ENCODE measurements at places on chromosomes 7 and 10.

GRCh38 chr10:84264611-84265141, 19.8 kb downstream of the RGR start:
- DNase-seq: peak; percentile 32

DNA sequence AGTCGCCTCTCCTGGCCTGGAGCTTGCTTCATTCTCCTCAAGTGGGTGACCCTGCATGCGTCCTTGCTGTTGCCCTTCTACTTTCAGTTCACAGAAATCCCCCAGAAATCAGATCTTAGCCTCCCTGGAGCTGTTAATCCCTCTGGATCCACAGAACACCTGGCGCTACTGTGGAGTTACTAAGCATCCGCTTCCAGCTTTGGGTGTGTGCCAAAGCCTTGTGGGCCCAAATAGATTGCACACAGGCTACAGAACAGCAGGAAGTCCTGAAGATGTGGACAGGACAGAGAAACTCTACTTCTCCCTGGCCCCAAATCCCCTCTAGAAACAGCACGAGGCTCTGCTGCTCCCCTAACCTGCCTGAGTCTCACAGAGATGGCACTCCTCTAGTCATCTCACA, 36.6 kb upstream of the PDLIM1 start:
- DNase-seq: peak; percentile 54

DNA sequence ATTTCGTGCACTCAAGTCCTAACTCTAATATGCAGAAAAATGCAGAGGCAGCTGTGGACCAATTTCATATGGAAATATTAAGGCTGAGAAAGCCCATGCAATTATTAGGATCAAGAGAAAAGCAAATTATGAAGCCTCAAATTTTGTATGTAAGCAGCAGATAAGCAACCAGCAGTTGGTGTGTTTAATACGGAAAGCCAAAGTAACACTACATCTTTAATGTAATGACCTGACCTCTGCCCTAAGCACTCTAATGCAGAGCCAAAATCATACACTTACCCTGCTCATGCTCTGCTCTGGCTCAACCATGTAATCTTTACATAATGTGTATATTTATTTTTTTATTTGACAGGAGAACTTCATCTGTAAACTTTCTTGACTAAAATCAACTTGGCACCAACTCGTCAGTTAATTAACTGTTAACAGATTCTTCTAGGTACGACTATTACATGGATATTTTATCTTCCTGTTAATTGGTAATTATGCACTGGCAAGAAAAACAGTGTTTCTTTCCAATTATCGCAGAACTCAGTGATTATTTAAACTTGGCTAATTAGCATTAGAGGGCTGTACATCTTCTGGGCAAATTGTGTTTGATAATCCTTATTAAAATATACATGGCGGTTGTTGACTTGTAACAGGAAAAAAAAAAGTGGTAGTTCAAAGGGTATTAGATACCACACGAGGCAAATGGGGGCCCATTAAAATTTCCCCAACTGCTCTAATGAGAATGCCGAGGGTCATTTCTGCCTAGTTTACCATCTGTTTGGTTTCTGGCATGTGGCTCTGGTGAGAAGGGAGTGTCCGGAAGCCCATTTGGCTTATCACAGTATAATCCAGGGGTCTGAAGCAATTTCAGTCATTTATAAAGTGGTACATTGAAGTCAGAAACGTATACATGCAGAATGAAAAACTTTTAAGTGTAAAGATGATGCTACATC, 94.5 kb downstream of the RELN start:
- no peak for DNase-seq

DNA sequence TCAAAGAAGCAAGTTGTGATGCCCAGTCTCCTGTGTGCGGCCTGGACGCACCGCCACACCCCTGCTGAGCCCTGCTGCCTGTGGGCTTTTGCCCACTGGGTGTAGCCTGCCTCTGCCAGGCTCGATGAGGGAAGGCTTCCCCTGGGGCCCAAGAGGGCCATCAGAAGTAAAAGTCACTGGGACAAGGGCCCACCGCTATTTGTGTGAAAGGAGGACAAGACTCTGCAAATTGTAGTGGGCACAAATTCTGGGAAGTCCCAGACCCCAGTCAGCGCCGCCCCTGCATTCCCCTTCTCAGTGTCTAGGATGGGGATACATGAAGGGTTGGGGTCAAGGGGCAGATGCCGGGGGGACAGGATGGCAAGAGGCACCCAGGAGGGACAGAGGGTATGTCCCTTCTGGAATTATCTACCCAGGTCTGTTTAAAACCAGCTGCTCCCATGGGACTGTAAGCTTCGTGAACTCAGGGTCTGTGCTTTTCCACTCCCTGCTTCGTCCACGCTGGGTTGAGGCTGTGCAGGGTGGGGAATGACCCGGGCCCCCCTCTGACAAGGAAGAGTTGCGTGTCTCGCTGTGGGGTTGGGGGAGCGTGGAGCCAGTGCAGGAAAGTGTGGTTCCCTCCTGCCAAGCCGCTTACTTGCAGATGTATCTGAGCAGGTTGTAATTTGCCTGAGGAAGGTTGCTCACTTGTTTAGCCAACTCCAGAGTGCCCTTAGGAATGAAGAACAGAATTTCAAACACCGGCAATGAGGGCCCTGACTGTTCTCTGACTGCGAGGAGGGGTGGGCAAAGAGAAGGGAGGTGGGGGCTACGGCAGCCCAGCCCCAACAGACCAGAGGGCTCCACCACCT, 147.2 kb downstream of the MAPK8 start:
- DNase-seq: no peak

DNA sequence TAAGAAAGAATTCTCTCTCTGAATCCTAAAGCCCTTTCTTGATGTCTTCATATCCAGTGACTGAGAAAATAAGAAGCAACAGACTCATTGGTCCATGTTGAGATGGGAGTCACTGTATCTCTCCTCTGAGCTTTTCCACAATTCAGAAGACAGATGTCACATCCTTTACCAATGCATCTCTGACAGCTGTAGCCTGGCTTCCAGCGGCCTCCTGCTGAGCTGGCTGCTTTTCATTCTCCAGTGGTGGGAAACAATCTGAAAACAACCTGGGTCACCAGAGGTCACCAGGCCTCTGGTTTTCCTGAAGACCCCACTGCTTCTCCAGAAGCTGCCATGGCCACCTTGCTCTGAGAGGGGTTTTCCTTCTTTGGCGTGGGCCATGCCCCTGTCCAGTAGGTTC, 18.3 kb upstream of the RPA3 start:
- DNase-seq: no peak

DNA sequence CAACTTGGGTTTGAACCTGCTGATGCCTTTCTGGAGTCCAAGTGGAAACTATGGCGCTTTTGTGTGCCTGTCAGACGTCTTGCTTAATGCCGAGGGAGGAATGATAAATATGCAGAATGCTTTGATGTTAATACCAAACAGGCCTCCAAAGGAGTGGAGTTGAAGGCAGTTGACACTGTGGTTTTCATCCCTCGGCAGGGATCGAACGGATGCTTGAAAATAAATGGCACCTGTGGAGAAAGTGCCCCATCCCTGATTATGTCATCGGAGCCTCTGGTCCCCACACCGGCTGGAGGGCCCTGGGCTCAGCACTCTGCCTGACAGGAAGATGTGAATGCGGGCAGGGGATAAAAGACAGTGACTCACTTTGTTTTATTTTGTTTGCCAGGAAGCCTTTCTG, 148.7 kb upstream of the GPR26 start:
- DNase-seq: no peak

GRCh38 chr7:79593866-79594301, 140.4 kb upstream of the MAGI2 start:
- DNase-seq: peak; percentile 36

GRCh38 chr10:96758423-96758822, 38.1 kb upstream of the PIK3AP1 start:
- no peak for DNase-seq

DNA sequence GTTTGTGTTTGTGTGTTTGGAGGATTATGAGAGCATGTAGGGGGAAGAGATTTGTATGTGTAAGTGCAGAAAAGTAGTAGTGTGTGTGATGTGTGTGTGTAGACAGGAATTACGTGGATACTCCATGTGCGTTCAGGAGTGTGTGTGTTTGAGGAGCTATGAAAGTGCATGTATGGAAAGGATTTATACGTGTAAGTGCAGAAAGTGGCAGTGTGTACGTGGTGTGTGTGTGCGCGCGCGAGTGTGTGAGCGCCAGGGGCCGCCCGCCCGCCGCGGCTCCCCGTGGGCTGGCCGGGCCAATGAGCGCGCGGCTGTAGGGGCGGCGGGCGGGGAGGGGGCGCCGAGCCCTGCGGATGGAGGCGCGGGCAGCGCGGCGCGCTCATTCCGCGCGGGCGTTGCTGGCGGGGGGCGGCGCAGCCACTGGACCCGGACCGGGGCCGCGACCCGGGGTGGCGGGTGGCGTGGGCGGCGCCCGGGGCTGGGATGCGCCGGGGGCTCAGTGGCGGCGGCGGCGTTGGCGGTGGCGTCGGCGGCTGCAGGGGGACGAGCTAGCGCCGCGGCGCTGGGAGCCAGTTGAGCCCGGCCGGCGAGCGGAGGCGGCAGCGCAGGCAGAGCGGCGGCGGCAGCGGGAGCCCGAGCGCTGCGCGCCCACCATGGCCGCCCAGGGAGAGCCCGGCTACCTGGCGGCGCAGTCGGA, at the start of gene BICC1:
Gene BICC1, plus strand, starts transcription at position 382 of the 697 bp plus-strand sequence. Its CDS starts 272 bp downstream, at position 654.
- peak; percentile 48 for DNase-seq

GRCh38 chr7:106110885-106111654, 1.0 kb downstream of the SYPL1 start:
- DNase-seq: no peak

GRCh38 chr10:131588704-131589220, 277.2 kb upstream of the TCERG1L start:
- no peak for DNase-seq

DNA sequence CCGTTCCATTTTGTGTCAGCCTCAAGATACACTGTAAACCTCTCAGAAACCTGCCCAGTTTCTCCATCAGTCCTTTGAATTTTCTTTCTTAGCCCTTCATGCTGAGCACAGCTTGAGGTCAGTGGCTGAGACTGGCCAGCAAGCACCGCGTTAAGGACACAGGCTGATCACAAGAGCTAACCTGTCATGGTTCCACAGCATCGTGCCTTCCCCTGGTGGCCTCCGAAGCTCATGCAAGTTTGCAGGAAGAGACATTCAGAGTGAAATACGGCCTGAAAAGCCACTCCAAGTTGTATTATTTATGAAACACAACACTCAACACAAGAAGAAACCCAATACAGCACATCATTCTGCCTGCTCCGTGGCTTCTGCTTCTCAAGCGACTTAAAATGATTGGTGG, 57.0 kb upstream of the PFKP start:
- DNase-seq: no peak

DNA sequence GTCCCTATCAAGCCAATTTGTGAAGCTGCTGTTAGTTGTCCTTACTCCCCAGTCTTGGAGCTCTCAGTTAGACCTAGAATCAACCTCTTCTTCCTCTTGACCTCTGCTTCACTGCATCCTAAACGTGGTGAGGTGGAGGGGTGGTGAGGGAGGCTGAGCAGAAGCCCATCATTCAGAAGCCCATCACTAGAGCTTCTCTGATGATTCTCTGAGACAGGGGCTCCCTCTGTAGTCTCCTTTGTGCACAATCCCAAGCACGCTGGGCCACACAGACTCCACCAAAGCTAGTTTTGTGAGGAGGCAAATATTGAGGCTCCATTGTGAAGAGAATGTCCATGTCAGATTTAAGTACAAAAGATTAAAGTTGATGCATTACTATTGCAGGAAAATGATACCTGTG, 163.8 kb upstream of the PRSS1 start:
- no peak for DNase-seq

- no peak for DNase-seq
Observed at GRCh38 chr7:94182066-94182465, 177.9 kb upstream of the BET1 start.

GRCh38 chr7:15439853-15440252, 122.0 kb downstream of the AGMO start:
- DNase-seq: no peak

Measured in large intestine (tissue), 12 donors.